ENCODE measurements at places on chromosomes 13 and 19. TPM values are rescaled to one million over a fixed set of nuclear protein-coding genes. Genes with fewer than 3 reads are reported as not detected.

GRCh38 chr19:36215276-36216123 lies 594 bp downstream of the ZNF146 start:
- peak; percentile 39 for DNase-seq

GRCh38 chr19:7506385-7507328 lies 9.2 kb upstream of the ZNF358 start:
- peak; percentile 91 for DNase-seq

DNA sequence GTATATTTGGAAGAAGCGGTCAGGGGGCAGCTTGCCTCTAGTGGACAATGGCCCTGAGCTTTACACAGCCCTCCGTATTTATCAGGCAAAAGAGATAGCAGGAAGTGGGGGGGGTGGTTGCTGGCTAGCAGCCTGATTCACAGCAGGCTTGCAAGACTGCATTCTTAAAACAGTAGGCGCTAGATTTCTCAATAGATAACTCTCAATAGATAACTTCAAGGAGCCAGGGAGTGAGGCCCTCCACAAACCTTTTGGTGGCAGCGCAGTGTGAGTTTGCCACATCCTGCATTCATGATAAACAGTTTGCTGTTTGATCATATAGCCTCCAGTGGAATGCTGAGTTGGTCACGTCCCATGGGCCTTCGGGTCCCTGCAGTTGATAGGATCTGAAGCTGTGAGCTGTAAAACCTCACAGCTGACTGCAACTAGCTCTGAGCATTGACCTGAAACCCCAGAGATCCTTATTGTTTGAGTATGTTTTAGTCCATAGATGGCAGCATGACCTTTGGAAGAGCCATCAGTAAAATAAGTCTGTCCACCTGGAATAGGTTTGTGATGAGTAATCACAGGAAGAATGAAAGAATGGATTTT lies 12.2 kb downstream of the FPR3 start:
- DNase-seq = no peak

- DNase-seq = no peak
Measured at GRCh38 chr13:46475541-46475991, 77.4 kb upstream of the LRCH1 start.

The KCNRG gene
- 2.1 TPM for total RNA-seq

The LGALS7B gene
- total RNA-seq = not detected

The TPRX2 gene
- total RNA-seq = not detected

DNA sequence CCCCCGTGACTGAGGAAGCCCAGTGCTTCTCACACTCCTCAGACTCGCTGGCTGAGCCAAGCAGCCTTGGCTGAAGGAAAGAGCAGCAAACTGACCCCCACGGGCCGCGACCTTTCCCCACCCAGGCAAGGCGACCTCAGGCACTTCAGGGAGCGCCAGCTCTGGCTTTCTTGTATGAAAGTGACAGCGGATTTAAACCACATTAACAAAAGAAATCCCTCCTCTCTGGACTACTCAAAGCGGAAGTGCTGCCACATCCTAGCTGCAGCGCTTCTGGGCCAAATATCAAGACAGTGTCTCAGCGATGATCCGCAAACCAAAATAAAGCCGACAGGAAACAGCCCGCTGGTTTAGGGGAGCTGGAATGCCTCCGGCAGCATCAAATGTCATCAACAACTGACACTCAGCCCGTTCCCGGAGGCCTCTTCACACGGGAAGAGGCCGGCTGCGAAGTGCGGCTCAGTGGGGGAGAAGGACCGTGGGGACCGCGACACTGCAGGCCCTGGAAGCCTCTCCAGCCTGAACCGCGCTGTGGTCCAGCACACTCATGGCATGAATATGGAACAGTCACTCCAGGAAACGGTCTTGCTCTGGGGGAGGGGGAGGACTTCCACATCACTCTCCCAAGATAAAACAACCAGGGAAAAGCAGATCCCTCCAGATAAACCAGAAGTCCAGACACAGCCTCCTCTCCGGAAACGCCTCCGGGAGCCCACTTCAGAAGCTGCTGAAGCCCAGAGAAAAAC lies 1.4 kb downstream of the RASA3 start:
- DNase-seq = peak; percentile 68

DNA sequence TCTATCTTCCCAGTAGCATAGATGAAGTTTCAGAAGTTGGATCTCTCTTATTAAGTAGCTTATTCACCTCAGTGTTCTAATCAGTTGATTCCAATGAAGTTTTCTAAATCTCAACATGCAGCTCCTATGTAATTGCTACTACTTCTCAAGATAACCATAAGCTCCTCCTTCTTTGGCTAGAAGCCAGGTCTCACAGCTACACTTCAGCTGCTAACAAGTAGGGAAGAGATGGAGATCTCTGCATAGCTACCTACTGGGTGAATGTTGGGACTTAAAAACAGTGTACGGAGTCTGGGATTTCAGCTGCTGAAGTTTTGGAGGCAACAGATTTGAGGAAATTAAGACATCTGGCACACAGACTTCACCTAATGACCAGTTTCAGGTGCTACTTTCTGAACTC lies 661.0 kb downstream of the SLITRK1 start:
- DNase-seq = no peak

The CGB5 gene
- not detected for total RNA-seq

The DCT gene
- 0.09 TPM for total RNA-seq

The ADGRE2 gene
- 0.34 TPM for total RNA-seq

GRCh38 chr19:461721-462551 lies 1.1 kb upstream of the SHC2 start:
- DNase-seq = peak; percentile 81

GRCh38 chr13:45468635-45469034 lies 3.9 kb downstream of the COG3 start:
- DNase-seq = no peak

DNA sequence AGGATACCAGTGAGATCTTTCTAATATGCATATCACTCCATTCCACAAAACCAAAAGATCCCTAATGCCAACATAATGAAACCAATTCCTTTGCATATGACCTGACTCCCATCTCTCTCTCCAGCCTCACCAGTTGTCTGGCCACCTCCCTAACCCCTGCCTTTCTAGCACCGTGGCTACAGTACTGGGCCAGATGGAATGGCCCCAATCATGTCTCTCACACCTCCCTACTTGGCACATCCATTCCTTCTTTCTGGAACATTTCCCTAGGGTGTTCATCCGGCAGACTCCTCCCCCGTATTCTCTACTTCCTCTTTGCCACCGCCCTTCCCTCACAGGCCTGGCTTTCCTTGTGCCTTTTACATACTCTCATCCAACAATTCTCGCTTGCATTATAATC lies 62.0 kb downstream of the GPALPP1 start:
- no peak for DNase-seq

DNA sequence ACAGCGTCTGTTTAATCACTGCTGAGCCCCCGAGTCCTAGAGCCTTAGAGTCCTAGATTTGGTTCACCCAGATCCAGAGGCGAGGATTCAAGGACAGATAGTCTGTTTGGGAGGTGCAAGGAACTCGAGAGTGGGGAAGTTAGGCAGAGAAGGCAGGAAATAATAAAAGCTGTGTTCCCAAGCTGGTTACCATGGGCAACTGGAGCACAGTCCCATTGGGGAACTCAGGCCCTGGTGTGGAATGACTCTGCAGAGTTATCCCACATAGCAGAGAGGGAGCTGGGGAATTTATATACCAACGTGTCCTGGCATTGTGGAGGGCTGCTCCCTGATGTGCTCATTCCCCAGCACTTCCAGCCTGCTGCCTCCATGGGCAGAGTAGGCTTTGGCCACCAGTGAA lies 9.7 kb downstream of the IGSF23 start:
- DNase-seq = no peak

The RAB3D gene
- 8.5 TPM for total RNA-seq

- DNase-seq = no peak
Measured at GRCh38 chr13:79352107-79352506, 53.9 kb downstream of the RBM26 start.

GRCh38 chr13:102726430-102726829 lies 31.6 kb upstream of the METTL21C start:
- DNase-seq = no peak

- DNase-seq = no peak
Measured at GRCh38 chr13:30924721-30925120, 7.7 kb upstream of the TEX26 start.

The ITGBL1 gene
- total RNA-seq = not detected

- DNase-seq = no peak
Measured at GRCh38 chr19:40701758-40702157, 11.3 kb upstream of the NUMBL start.

DNA sequence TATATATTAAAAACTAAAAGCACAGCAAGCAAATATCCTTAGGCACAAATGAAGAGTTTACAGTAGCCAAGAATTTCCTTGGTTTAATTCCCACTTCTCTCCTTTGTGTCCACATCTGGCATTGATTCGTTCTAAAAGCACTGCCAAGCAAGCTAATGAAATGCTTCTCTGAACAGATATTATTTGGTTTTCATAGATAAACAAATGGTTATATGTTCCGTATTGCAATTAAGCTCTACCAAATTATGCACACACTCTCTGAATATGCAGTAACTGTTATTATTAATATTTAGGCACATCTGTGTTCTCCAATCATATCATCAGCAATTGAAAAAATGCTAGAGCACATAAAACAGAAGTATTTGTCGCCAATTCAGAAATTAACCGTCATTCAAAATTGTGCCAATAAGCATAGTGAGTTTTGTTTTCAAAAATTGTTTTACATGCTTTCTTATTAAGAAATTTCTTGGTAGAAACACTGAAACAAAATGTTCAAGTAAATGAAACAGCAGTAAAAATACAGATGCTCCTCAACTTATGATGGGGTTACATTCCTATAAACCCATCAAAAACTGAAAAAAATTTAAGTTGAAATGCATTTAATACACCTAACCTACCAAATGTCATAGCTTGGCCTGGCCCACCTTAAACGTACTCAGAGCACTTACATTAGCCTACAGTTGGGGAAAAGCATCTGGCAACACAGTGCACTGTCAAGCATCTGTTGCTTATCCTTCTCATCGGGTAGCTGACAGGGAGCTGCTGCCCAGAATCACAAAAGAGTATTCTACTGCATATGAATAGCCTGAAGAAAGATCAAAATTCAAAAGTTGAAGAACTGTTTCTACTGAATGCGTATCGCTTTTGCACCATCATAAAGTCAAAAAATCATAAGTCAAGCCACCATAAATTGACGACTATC lies 2134.7 kb downstream of the PCDH9 start:
- no peak for DNase-seq

The KLK8 gene
- total RNA-seq = 0.46 TPM

All from neural progenitor cell (in vitro differentiated cells).